ENCODE measurements at places on chromosomes 5 and 9.

DNA sequence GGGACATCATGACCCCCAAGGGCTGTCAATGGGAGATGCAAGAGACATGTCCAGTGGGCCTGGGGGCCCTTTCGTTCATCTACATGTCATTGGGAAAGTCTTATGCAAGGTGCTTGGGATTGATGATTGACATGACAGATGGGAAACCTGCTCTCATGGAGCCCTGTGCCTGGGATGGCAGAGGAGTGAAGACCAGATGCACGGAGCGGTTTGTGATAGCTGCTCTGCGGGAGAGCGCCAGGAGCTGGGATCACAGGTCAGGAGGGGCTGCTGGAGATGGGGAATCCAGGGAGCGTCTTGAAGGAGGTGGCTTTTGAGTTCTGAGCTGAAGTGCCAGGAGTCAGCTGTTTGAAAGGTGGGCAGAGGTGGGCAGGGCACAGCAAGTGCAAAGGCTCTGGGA lies 104.3 kb downstream of the FGF18 start:
- no peak for DNase-seq

GRCh38 chr9:20853866-20854265 lies 169.8 kb downstream of the FOCAD start:
- no peak for DNase-seq

- DNase-seq = no peak
These were observed 5.5 kb downstream of the NR2F1 start for GRCh38 chr5:93588352-93589151.

GRCh38 chr5:157471709-157472108 lies 11.7 kb downstream of the NIPAL4 start:
- DNase-seq = peak; percentile 11

- no peak for DNase-seq
These were observed 6.3 kb upstream of the IFNA8 start for GRCh38 chr9:21402386-21403251.

GRCh38 chr9:137021979-137022661 lies 5.9 kb downstream of the ABCA2 start:
- DNase-seq = no peak

- no peak for DNase-seq
These were observed 43.3 kb upstream of the NEURL1B start for GRCh38 chr5:172597755-172598155.

DNA sequence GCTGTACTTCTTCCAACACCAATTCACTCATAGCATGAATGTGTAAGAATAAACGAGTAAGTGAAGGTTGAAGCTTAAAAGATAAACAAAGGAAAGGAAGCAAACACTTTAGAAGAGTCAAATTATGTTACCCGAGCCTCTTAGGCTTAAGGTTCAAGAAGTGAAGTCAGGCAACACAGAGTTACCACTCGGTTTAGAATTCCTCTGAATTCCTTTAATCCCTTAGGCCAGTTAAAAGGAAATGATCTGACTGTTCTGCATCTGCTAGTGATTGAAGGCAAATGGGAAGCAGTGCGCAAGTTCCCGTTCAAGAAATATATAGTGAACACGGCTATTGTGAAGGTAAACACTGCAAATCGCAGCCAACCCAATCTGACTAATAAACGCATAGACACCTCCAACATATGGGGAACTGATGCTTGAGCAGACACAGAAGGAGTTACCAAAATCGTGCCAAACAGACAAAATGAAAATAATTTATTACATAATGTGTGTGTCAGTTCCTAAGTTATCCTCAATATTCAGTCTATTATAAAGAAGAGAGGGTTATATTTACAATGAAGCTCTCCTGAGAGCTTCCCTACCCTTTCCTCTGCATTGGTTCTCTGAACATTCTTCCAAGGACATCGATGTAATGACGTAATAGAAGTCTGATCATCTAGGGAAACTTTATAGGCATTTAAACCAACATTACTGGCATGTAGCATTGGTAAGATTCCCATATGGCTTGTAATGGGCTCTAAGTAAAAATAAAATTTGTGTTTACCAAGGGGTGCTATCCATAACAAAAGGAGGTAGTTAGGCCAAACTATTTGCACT lies 837.1 kb upstream of the ZNF608 start:
- peak; percentile 70 for DNase-seq

GRCh38 chr5:178284996-178285395 lies 52.4 kb upstream of the PHYKPL start:
- DNase-seq = no peak

DNA sequence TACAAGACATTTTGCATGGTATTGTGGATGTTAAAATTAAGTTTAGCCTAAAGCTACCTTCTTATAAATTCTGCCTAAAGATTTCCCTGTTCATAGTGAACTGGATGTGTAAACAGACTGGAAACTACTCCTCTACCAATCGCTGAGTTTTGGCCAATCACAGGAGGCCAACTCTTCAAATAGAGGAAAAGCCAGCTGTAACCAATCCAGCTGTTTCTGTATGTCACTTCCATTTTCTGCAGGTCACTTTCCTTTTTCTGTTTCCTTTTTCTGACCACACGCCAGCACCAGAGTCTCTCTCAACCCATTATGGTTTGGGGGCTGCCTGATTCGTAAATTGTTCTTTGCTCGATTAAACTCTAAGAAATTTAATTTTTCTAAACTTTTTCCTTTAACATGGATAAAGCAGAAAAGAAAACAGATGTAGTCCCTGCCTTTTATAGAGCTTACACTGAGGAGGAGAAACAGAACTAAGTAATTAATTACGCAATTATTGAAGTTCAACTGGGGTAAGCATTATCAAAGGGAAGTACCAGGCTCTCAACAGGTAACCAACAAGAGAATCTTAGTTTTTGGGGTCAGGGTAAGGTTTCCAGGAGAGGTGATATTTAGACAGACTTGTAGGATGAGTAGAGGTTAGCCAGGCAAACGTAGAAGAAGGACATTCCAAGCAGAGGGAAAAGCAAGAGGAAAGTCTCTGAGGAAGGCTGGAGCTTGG lies 27.7 kb downstream of the RANBP3L start:
- DNase-seq = no peak

DNA sequence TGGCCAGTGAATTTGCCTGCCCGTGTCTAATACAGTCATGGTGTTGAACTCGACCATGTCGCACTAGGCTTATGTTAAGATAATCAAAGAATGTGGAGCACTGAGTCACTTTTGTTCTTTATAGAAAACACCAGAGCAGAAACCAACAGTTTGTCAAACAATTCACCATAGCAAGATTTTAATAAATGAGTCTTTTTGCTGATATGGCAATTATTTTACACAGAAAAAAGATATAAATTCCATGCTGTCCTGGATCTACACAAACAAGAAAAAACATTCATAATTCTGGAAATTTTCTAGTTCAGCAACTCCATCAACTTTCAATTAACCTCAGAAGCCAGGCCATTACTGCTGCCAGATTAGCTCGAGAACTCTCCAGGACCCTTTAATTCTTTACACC lies 208.9 kb downstream of the ZNF608 start:
- no peak for DNase-seq

DNA sequence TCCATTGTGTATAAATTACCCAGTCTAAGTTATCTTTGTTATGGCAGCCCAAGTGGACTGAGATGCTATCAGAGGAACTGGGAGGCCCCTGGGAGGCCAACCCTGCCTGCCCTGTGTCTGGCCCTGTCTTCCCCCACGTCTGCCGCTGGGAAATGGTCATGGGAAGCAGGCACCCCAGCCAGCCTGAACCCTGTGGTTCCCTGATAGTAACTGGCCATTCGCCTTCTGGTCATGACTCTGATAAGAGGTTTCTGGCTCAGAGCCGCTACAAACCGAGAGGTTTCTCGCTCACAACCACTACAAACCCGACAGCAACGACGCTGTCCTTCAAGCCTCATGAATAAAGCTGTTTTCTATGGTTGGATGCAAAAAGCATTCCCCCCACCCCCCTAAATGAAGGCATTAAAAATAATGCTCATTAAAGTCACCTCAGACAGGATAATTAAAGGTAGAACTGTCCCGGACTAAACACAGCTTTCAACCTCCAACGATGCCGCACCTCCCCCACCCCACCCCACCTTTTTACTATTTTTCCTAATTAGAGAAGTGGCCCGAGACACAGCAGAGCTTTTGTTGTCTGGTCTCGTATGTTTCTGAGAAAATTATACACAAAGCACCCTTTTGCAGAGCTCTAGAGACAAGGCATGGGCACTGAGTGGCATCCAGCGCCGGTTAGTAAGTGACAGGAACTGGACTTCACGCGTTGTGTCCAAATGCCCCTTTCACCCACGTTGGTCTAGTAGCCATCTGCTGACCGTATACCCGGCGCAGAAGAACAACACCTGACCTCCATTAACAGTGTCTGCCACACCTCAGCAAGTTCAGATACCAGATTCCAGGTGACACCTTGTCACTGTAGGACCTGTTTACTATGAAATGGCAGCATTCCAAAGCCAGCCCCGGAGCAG lies 140.8 kb downstream of the COL23A1 start:
- no peak for DNase-seq

DNA sequence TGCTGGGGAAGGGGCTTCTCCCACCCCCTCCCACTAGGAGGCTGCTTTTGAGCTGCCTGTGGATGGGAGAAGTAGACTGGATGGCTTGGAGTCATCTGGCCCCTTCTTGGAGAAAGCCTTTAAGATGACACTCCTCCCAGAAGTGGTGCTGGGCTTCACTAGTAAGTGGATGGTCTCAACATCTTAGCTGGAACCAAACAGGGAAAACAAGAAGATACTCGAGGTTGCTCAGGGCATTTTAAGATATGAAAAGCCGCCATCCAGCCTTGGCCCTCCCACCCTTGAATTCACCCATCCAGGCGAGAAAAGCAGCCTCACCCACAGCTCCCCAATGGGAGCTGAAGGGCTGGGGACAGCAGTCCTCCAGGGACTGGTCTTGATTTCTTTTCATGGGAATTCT lies 7.8 kb upstream of the SMIM32 start:
- no peak for DNase-seq

GRCh38 chr5:122412966-122413365 lies 100.9 kb downstream of the SNCAIP start:
- no peak for DNase-seq

GRCh38 chr9:96289392-96289791 lies 12.6 kb downstream of the HSD17B3 start:
- DNase-seq = no peak

- no peak for DNase-seq
These were observed 90.2 kb upstream of the CACNA1B start for GRCh38 chr9:137787381-137787780.

DNA sequence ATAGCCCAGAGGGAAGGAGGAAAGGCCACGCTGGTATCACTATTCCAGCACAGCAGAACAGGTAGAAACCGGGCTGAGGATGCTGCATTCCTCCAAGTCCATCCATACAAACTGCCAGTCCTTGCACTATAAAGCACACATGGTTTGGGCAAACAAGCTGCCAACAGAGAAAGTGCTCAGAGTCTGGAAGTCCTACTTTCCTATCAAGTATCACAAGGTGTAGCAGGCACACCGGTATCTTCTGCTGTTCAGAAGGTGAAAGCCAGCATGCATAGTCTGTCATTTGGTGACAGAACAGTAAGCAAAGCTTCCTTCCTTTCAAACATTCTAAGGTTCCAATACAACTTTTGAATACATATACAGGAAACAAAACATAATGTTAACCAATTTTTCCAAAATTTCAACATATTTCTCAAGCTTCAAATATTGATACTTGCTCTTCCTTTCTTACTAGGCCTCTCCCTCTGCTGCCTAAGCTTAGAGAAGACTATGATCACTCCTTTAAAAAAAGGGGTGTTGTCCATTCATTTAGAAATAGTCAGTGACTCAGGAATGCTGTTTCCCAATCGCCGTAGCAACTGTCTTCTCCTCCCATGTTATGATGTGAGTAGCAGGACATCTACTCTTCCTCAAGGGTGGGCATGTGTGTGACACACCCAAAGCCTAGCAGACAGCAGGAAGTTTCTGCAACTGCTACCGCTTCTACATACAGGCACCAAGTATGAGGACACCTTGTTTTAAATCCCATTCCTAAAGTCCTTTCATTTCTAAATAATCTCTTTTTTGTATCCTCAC lies 14.7 kb downstream of the DIAPH1 start:
- peak; percentile 91 for DNase-seq

GRCh38 chr9:95640336-95640735 lies 123.6 kb upstream of the PTCH1 start:
- DNase-seq = no peak

DNA sequence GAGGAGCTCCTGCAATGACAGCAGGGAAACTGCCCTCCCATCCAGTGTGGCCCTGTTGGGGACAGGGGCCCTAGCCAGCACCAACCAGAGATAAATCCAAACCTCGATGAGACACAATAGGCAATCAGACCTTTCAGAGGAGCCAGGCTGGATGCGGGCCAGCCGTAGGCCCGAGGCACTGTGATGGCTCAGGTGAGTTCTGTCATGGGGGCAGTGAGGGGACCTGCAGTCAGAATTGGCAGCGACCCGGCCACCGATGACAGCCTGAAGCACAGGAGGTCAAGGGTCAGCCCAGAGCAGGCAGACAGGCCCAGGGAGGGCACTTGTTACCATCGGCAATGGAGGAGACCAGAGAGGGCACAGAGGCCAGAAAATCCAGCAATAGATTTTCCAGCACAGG lies 90.8 kb downstream of the FRMD3 start:
- no peak for DNase-seq

- peak; percentile 56 for DNase-seq
These were observed 17.2 kb downstream of the CENPP start for GRCh38 chr9:92342825-92343488.

GRCh38 chr5:18920966-18921365 lies 1067.0 kb downstream of the CDH18 start:
- no peak for DNase-seq

GRCh38 chr9:127644943-127645342 lies 32.9 kb downstream of the STXBP1 start:
- DNase-seq = no peak

DNA sequence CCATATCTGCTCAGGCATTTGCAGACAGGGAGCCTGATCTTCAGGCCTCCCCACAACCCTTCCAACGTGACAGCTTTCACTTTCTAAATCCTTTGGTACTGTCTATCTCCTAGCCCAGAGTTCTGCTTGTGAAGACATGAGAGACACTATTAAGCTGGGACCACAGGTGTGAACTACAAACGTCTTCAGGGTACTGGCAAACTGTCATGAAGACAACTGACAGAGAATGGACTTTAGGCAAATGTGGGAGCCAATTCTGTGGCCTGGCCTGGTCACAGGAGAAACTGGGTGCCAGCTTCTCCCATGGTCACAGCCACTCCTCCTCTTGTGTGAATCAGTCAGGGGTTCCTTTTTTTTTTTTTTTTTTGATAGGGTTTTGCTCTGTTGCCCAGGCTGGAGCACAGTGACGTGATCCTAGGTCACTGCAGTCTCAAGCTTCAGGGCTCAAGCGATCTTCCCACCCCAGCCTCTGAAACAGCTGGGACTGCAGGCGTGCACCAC lies 10.4 kb downstream of the TRIM14 start:
- DNase-seq = no peak

- no peak for DNase-seq
These were observed 208.3 kb upstream of the ITGA1 start for GRCh38 chr5:52579391-52579790.

GRCh38 chr9:74577956-74578355 lies 80.8 kb downstream of the RORB start:
- DNase-seq = peak; percentile 14

DNA sequence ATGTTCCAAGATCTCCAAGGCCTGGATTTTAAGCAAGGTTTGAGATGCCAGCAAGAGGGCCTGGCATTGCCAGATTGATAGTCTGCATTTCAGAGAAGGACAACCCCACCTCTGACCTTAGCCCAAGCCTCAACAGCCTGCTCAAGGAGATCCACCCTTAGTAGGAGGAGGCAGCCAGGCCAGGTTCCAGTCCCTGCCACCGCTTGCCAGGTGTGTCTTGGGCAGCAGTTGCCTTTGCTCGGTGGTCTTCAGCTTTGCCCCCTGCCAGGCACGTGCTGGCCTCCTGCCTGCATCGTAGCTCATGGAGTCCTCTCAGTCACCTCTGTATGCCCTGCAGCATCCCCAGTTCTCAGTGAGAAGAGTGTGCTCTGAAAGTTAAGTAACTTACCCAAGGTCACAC lies 134.2 kb downstream of the KCNIP1 start:
- no peak for DNase-seq

All from fibroblast of gingiva (primary cell).